ENCODE measurements at places on chromosomes 5 and 9. TPM values are rescaled to one million over a fixed set of nuclear protein-coding genes. Genes with fewer than 3 reads are reported as not detected.
A peak's percentile ranks its signal among the peaks of the same experiment; 100 is the strongest.

The PLPP1 gene
- total RNA-seq = 6.7 TPM

The SHB gene
- 1.1 TPM for total RNA-seq

DNA sequence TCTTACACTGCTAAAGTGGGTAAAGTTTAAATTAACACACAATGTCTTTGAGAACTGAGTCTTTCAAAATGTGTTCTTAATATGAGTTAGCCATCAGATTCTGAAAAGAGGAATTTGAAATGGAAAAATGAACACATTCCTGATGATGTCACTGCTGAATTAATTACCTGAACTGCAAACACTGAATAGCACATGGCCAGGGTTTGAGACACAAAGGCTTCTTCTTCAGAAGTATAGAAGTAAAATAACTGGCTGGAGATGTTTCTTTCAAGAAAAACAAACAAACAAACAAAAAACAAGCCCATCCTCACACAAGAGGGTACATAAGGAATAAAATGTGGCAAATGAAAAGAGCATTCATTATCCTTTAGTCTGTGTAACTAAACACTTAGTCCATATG, 7.1 kb downstream of the GLIS3 start:
- H3K36me3 ChIP-seq = no peaks in the 10 kb centered on the region
- peaks cover 16% of the 10 kb centered on the region for H3K27me3 ChIP-seq
- peaks cover 24% of the 10 kb centered on the region for H3K4me1 ChIP-seq
- no peak overlapping the region for H3K27ac ChIP-seq
- no peak for DNase-seq

- no peaks in the 10 kb centered on the region for H3K36me3 ChIP-seq
- no peaks in the 10 kb centered on the region for H3K27me3 ChIP-seq
- H3K27ac ChIP-seq = no peak overlapping the region
- no peaks in the 10 kb centered on the region for H3K4me1 ChIP-seq
These were observed 424.0 kb upstream of the RGMB start for GRCh38 chr5:98349251-98349989.

- H3K36me3 ChIP-seq = no peaks in the 10 kb centered on the region
- peaks cover 10% of the 10 kb centered on the region for H3K4me1 ChIP-seq
- peaks cover 19% of the 10 kb centered on the region for H3K27me3 ChIP-seq
- H3K4me3 ChIP-seq = no peak overlapping the region
- no peak overlapping the region for H3K27ac ChIP-seq
These were observed 36.6 kb upstream of the RAPGEF1 start for GRCh38 chr9:131776473-131776872.

DNA sequence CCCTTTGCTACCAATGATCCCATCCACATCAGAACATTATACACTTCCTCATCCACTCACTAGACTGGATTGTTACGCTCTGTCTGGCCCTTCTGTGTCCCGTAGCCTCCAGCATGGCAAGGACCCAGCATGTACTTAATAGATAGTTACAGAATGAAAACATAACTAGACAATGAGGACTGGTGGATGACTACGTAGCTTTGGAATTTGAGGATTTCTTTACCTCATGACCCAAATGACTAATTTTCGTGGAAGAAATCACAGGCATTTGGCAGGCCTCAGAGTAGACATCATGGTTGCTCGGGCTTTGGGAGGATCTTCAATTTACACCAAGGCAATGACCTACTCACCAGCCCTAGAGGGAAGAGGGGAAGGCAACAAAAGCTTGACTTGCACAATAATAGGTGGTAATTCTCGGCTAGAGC, 299.8 kb downstream of the TLE1 start:
- no peak overlapping the region for H3K4me3 ChIP-seq
- no peaks in the 10 kb centered on the region for H3K4me1 ChIP-seq
- no peak overlapping the region for H3K27ac ChIP-seq

GRCh38 chr5:158773161-158773560, 326.6 kb downstream of the EBF1 start:
- H3K27me3 ChIP-seq = peaks cover 2% of the 10 kb centered on the region
- H3K27ac ChIP-seq = no peak overlapping the region
- DNase-seq = no peak
- H3K4me1 ChIP-seq = no peaks in the 10 kb centered on the region
- no peak overlapping the region for H3K4me3 ChIP-seq

- H3K4me1 ChIP-seq = peaks cover 59% of the 10 kb centered on the region
- H3K36me3 ChIP-seq = peaks cover 83% of the 10 kb centered on the region
- peak overlapping the region; percentile 97 for H3K27ac ChIP-seq
These were observed 4.0 kb downstream of the TRAF1 start for GRCh38 chr9:120922404-120923195.

GRCh38 chr9:36762958-36763357, 190.3 kb downstream of the MELK start:
- H3K4me3 ChIP-seq = no peak overlapping the region
- no peaks in the 10 kb centered on the region for H3K36me3 ChIP-seq
- H3K27me3 ChIP-seq = peaks cover 19% of the 10 kb centered on the region

DNA sequence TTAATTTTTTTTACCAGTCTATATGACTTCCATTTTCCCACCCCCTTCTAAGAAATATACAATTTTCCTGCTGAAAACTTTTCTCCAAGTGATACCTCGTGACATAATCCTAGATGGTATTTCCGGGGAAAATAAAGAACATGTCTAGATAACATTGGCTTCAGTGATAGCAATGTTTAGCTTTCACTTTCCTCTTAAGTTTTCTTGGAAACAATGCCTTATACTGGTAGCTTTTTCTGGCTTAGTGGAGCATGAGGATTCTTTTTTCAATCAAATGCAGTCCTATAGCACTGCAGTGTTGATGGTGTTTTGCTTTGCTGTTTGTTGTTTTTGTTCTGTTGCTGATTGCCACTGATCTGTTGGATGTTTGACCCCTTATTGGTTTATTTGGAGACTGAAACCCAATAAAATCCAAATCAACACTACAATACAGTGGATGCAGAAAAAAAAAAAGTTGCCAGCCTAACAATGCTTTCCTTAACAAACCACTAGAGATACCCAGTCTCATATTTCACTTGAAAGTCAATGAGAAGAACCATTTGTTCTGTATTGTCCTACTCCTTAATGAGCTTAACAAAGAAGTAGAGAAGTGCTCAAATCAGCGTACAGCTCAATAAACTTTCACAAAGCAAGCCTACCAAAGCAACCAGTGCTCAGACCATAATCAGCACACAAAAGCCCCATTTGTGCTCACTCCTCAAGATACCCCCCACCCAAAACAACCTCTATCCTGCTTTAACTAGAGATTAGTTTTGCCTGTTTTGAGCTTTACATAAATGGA, 74.2 kb upstream of the GRAMD2B start:
- H3K27me3 ChIP-seq = peaks cover 17% of the 10 kb centered on the region
- H3K4me3 ChIP-seq = no peak overlapping the region
- H3K27ac ChIP-seq = no peak overlapping the region
- no peak for DNase-seq
- peaks cover 2% of the 10 kb centered on the region for H3K4me1 ChIP-seq
- no peaks in the 10 kb centered on the region for H3K36me3 ChIP-seq

GRCh38 chr5:53323511-53323910, 156.9 kb upstream of the FST start:
- H3K27me3 ChIP-seq = no peaks in the 10 kb centered on the region
- no peak overlapping the region for H3K27ac ChIP-seq
- no peak for DNase-seq
- H3K4me1 ChIP-seq = no peaks in the 10 kb centered on the region
- H3K36me3 ChIP-seq = no peaks in the 10 kb centered on the region
